Activated CD4-positive, alpha-beta T cell treated with anti-CD3 and anti-CD28 coated beads, Interleukin-2, amount 50 U/mL, for 24 hours (primary cell): ENCODE measurements at places on chromosomes 2 and 18.

DNA sequence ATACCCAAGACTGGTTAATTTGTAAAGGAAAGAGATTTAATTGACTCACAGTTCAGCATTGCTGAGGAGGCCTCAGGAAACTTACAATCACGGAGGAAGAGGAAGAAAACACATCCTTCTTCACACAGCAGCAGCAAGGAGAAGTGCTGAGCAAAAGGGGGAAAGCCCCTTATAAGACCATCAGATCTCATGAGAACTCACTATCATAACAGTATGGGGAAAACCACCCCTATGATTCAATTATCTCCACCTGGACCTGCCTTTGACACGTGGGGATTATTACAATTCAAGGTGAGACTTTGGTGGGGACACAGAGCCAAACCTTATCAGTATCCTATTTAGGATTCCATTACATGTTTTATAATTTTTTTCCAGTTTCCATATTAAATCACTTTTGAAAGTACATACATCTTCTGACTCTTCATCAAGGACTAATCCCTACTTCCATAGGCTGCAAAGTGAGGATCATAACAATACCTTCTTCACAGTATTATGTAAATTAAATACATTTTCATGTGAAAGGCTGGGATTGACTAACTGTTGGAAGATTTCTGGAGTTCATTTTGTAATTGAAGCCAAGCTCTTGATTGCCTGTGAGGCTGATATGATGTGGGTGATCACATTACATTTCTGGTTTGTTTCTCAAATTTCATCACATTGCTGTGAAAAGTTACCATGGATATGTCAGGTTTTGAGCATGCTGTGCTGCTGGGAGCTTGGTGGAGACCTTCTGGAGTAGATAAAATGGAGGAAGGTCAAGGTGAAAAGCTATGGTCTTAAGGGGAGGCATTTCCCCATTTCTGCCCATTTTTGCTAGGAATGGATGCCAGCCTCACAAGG is 31.7 kb upstream of the CERS6 start:
- DNase-seq: no peak

DNA sequence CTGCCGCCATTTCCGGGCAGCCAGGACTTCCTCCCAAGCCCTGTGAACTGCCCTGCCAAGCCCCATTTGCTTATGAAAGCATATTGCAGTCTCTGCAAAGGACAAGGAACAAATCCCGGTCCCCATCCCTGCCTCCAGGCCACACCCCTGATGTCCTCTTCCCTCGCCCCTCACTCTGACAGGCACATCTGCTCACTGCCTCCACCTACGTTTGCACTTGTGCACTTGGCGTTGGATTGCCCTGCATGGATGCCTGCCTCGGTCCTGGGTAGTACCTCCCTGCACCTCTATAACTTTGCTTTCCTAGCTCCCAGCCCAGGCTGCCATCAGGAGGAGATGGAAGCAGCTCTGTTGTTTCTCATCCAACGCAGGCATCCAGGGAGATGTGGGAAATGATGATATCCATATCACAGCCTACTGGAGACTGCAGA is 19.6 kb upstream of the RPL31 start:
- no peak for DNase-seq

DNA sequence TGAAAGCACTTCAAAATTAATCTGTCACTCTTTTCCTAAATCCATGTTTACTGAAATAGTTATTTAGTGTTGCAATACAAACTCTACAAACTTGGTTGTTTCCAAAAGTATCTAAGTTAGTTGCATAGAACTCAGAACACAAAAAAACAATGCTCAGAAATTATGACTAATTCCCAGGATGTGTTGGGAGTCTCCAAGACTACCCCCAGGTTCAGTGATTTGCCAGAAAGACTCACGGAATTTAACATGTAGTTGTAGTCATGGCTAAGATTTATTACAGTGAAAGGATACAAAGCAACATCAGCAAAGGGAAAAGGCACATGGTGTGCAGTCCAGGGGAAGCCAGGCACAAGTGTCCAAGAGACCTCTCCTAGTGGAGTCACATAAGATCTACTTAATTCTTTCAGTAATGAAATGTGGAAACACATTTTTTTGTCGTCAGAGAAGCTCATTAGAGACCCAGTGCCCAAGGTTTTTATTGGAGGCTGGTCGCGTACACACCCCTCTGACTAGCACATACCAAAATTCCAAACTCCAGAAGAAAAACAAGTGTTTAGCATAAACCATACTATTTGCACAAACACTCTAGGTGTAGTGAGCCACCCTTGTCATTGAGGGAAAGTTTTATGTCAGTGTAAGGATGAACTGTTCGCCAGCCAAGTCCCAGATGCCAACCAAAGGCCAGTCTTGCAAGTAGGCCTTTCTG is 43.3 kb upstream of the CYP20A1 start:
- DNase-seq: no peak

DNA sequence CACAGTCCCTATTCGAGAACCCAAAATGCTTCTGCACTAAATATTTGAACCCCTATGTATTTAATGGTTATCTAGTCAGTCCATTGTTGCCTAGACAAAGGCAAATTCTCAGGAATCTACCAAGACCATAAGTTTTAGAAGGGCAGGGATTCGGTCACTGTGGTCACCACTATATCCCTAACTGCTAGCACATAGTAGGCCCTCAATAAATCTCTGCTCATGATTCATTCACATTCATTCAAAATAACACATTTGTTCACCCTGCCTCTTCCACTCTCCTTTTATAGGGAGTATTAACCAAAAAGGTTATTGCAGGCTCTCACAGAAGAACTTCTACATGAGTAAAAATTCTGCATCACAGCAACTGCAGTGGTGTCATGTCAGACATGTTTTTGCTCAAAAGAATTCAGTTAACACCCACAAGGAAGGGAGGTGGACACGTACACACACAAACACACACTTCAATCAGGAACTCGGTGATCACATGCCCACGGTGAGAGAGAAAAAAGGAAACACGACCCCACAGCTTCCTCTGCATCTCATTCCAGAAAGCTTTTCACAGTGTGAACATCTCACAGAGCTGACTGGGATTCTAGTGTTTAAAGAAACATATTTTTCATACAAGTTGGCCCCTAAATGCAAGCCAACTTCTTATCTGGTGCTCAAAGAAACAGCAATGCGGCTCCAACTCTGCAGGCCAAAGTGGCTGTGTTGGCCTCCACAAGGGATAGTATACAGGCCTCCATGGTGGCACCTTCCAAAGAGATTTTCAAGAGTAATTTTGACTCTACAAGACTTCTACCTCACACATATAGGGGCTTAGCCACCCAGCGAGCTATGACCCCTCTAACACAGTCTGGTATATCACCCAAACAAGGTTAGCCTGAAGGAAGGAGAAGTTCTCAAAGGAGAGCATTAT is 98.0 kb downstream of the ANKRD44 start:
- DNase-seq: no peak

GRCh38 chr2:41774011-41774605 is 273.7 kb upstream of the PKDCC start:
- DNase-seq: no peak
